Sciatic nerve (tissue), 2 donors: ENCODE measurements at places on chromosomes 4 and X. TPM values are rescaled to one million over a fixed set of nuclear protein-coding genes. Genes with fewer than 3 reads are reported as not detected.

DNA sequence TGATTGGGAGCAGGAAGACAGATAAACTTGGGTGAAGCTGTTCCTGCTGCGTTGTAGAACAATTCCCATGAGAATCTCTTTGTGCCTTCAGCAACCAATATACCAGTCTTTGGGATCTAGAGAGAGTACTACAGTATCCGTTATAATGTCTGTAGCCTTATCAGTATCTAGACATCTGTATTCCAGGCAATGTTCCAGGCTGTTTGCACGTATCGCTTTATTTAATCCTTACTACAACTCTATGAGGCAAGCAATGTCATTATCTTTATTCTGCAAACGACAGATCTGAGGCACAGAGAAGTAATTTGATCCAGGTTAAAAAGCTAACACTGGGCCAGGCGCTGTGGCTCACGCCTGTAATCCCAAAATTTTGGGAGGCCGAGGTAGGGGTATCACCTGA is 251.6 kb downstream of the ARHGAP24 start:
- no peak for DNase-seq

DNA sequence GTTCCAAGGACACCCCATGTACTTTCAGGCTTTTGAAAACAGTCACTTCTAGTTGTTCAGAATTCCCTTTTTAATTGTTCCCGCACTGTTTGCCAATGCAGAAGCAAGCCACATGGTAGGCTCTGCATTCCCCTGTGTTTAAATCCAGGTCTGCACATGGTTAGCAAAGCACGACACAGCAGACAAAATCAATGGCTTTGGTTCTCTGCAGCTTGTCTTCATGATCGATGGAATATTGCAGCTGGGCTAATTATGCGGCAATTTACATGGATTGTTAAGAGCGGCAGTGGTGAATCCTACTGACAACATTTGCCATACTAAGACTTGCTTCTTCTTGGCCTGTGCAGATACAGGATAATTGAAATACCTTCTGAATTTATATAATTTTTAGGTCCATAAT is 20.6 kb upstream of the INPP4B start:
- no peak for DNase-seq

- DNase-seq = no peak
These were observed 210.9 kb downstream of the RTL9 start for GRCh38 chrX:110569506-110569905.

- DNase-seq = no peak
These were observed 3.6 kb downstream of the SMIM10L2A start for GRCh38 chrX:135425026-135425965.

GRCh38 chrX:29148511-29148910 is 561.3 kb downstream of the IL1RAPL1 start:
- DNase-seq = no peak

DNA sequence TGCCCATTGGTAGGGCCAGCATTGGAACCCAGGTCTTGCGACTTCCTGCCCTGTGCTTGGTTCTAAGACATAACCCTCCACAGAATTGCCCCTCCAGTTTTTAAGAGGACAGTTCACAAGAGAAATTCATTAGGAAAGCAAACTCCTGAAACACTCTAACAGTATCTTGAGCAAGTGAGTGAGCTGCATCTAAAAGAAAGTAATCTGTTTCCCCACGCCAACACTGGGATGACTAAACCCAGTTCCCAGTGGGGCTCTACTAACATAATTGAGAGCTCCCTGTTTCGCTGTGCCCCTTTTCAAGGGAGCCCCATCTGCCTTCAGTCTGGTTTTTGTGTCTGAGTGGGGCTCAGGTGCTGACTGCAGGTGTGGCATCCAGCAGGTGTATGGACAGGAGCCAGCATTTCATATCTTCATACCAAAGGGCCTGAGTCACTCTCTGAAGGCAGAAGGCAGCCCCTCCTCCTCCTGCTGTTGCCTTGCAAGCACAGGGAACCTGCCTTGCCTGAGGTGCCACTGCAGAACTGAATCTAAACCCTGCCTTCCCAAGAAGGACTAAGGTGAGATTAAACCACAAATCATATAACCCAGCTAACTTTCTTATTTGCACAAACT is 8.0 kb downstream of the AMOT start:
- no peak for DNase-seq

- no peak for DNase-seq
These were observed 86.9 kb downstream of the CHRNA9 start for GRCh38 chr4:40421839-40422708.

GRCh38 chr4:89288430-89288829 is 19.2 kb downstream of the GPRIN3 start:
- DNase-seq = no peak

SOD3 gene
- total RNA-seq = 178 TPM
